Ammon's horn (tissue), 1 donor: ENCODE measurements at places on chromosomes 5 and 9.

GRCh38 chr9:8224381-8224801 is 424.8 kb upstream of the DMAC1 start:
- DNase-seq = no peak

DNA sequence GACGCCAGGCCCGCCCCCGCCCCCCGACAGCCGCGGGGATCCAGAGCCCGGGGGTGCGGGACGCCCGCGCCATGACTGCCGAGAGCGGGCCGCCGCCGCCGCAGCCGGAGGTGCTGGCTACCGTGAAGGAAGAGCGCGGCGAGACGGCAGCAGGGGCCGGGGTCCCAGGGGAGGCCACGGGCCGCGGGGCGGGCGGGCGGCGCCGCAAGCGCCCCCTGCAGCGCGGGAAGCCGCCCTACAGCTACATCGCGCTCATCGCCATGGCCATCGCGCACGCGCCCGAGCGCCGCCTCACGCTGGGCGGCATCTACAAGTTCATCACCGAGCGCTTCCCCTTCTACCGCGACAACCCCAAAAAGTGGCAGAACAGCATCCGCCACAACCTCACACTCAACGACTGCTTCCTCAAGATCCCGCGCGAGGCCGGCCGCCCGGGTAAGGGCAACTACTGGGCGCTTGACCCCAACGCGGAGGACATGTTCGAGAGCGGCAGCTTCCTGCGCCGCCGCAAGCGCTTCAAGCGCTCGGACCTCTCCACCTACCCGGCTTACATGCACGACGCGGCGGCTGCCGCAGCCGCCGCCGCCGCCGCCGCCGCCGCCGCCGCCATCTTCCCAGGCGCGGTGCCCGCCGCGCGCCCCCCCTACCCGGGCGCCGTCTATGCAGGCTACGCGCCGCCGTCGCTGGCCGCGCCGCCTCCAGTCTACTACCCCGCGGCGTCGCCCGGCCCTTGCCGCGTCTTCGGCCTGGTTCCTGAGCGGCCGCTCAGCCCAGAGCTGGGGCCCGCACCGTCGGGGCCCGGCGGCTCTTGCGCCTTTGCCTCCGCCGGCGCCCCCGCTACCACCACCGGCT is 1.0 kb downstream of the FOXE1 start:
- no peak for DNase-seq

GRCh38 chr5:96235008-96235910 is 197.8 kb downstream of the PCSK1 start:
- no peak for DNase-seq

GRCh38 chr9:96418920-96419690 is 935 bp upstream of the ZNF367 start:
- DNase-seq = peak; percentile 67

DNA sequence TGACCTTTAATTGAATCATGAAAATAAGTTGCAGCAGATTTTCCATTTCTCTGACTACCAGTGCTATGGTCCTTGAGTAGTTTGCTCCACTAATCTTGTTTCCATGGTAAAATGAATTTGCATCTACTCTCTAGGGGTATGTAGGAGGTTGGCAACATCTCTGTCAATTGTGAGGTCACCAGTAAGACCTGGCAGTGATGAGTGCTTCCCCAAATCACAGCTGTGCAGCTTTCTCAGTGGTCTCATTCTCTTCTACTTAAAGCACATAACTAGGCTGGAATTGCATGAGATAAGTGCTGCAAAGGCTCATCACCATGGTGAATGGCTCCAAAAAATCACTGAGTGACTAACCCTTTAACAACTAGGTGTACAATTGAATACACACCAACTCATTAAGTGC is 36.3 kb downstream of the ADAMTS19 start:
- peak; percentile 14 for DNase-seq

GRCh38 chr5:155953335-155953734 is 373.6 kb upstream of the SGCD start:
- DNase-seq = no peak

DNA sequence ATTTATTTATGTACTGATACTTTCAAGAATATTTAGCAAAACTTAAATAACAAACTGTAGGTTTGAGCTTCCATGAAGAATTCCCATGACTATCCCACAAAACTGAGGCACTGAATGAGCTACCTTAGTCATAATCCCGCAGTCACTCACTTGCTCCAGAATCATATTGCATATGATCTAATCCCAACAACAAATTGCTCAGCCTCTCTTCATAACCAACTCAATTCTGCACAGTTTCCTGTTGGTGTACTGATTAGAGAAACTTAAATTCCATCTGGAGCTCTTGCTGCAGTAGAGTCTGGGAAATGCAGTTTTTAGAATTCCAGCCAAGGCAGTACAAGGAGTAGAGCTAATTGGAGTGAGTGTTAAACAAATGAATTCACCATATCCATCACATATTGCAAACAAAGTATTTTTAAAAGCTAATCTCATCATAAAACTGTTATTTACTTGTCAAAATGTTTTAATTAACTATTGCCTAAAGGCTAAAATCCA is 35.7 kb upstream of the CDH18 start:
- peak; percentile 4 for DNase-seq

DNA sequence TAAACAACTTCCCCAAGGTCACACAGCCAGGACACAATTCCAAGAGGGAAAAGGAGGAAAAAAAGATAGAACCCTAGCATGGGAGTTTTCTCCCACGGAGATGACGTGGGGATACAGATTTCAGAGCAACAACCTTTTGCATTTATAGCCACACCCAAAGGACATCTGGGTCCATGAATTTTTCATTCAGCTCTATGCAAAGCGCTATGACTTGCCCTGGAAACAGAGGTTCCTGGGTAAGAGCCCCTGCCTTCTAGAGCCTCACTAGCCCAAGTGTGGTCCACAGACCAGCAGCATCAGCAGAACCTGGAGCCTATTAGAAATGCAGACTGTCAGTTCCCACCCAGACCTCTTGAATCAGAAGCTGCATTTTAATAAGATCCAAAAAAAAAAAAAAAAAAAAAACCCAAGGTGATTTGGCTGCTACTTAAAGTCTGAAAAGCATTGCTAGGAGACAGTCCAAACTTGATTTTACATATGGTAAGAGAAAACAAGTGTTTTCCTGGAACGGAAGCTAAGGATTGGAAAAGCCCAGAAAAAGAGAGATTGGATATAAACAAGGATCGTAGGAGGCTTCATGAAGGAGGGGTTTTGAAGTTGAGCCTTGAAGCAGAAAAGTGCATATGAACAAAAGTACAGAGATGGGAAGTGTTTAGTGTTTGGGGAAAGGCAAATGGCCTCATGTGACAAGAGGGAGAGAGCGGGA is 17.6 kb upstream of the ADAM19 start:
- no peak for DNase-seq

- no peak for DNase-seq
Measured at GRCh38 chr9:74245866-74246497, 251.2 kb upstream of the RORB start.

- DNase-seq = no peak
Measured at GRCh38 chr9:132834343-132834742, 43.7 kb downstream of the AK8 start.

- DNase-seq = no peak
Measured at GRCh38 chr5:120228262-120229031, 235.7 kb upstream of the PRR16 start.

DNA sequence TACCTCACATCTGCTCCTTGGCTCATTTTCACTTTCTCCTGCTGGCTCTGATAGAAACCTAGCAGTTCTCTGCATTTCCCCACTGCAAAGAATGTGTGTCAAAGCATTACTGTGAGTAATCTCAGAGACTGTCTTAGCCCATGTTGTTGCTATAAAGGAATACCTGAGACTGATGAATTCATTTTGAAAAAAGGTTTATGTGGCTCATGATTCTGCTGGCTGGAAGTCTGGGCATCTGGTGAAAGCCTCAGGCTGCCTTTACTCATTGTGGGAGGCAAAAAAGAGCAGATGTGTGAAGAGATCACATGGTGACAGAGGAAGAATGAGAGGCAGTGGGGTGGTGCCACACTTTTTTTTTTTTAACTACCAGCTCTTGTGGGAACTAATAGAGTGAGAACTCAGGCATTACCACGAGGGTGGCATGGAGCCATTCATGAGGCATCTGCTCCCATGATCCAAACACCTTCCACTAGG is 191.6 kb upstream of the CTNND2 start:
- DNase-seq = peak; percentile 4

- DNase-seq = no peak
Measured at GRCh38 chr5:71872311-71872864, 153.3 kb downstream of the CARTPT start.

DNA sequence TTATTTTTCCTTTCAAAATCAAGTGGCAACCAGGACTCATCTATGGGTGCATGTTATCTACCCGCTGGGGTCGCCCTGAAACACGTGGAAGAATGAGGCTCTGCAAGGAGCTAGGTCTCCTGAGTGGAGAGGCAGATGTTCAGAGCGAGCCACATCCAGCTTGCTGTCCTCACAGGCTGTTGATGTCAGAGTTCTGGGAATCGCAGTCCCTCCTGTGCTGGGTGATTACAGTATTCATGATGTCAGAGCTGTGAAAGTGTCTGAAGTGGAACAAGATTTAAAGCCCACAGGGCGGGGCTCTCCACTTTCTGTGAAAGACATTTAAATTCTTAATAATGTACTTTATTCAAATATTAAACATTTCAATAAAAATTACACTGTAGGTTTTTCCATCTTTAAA is 24.4 kb upstream of the LMX1B start:
- DNase-seq = no peak

DNA sequence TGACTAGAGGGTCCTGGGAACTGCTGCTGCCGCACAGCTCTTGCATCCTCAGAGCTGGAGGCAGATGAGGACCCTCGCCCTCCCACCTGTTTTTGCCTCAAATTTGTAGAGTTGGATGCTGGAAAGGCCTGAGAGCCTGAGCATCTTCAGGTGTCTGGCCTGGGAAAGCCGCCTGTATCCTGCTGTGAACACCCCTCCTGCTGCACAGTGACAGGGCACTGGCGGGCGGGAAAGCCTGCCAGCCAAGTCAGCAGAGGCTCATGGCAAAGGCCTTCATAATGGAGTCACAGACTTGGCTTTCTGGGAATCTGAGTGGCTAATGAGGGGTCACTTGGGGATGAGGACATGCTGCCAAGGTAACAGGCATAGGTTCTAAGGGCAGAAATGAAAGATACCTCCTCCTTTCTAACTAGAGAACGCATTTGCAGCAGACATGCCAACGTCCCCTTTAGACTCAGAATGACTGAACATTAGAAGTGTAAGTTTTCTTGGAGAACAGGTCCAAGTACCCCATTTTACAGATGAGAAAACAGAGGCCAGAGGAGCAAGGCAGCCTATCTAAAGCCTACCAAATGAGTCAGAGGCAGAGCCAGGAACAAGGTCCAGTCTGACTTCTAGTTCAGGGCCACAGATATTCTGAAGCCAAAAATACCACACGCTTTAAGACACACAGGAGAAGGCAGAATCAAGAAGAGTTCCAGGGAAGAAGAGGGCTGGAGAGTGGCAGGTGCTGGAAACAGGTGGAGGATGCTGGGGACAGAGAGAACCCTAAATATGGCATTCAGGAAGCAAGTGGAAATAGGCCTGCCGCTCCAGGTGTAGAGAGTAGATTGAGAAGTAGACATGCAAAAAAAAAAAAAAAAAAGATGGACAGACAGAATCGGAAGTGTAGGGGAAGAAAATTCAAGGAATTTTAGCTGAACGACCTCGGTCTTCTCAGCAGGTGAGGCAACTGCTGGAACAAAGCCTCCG is 44.1 kb downstream of the EPB41L4B start:
- no peak for DNase-seq

DNA sequence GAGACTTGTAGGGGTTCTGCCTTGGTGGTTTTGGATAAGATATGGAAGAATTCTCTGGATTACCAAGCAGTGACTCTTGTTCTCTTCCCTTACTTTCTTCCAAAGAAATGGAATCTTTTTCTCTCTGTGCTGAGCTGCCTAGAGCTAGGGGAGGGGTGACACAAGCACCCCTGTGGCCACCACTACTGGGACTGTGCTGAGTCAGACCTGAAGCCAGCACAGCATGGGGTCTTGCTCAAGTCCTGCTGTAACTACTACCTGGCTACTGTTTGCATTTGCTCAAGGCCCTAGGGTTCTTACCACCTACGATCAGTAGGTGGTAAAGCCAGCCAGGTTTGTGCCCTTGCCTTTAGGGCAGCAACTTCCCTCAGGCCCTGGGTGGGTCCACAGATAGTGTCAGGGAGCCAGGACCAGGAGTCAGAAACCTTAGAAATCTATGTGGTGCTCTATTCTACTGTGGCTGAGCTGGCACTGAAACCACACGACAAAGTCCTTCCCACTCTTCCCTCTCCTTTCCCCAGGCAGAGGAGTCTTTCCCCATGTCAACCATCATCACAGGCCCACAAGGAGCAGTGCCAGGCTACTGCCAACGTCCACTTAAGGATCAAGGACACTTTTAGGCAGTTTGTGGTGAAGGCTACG is 53.8 kb downstream of the SREK1 start:
- no peak for DNase-seq

DNA sequence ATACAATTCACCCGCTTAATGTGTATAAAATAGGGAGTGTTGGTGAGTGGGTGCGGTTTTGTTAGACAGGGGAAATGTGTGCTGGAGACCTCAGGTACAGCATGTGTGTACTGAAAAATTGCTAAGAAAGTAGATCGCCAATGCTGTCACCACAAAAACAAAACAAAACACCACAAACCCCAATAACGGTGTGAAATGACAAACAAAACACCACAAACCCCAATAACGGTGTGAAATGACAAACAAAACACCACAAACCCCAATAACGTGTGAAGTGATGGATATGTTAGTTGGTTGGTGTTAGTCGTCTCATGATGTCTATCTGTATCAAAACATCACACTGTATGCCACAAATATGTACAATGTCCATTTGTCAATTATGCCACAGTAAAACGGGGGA is 14.2 kb upstream of the GFPT2 start:
- DNase-seq = no peak

- DNase-seq = no peak
Measured at GRCh38 chr5:98492258-98492657, 281.2 kb upstream of the RGMB start.

- DNase-seq = no peak
Measured at GRCh38 chr9:94839398-94839797, 112.9 kb downstream of the AOPEP start.

- no peak for DNase-seq
Measured at GRCh38 chr5:10288592-10289219, 19.0 kb downstream of the CMBL start.

DNA sequence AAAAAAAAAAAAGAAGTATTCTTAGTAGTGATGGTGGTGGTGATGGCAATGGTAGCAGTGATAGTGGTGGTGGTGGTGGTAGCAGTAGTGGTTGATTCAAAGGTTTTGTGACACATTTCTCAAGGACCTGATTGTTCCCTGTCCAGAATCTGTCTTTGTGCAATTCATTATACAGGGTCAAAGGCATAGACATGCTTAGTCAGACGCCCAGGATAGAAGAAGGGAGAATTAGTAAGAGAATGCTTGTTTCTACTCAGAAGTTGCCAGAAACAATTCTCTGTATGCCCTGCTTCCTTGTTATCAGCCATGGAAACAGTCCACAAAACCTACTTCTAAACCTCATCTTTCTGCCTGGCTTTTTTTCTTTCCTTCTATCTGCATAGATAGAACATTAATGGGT is 89.4 kb downstream of the SLC44A1 start:
- no peak for DNase-seq

- DNase-seq = no peak
Measured at GRCh38 chr9:5516453-5517220, 6.3 kb downstream of the PDCD1LG2 start.
